ENCODE measurements at places on chromosomes 5 and 9.

DNA sequence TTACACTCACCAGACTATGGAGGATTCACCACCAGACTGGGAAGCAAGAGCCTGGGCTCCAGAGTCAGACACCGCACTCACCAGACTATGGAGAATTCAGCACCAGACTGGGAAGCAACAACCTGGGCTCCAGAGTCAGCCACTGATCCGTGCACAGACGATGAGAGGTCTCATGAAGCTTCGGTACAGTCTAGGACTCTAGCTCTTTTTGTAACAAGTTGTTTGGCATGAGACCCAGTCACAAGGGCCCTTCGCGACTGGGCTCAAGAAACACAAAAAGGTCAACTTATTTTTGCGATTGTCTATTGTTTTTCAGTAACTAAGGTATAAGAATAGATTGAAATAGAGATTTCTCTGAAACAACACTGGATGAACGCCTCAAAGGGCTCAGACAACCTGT lies 192.7 kb upstream of the ADAMTSL1 start:
- no peak for DNase-seq

DNA sequence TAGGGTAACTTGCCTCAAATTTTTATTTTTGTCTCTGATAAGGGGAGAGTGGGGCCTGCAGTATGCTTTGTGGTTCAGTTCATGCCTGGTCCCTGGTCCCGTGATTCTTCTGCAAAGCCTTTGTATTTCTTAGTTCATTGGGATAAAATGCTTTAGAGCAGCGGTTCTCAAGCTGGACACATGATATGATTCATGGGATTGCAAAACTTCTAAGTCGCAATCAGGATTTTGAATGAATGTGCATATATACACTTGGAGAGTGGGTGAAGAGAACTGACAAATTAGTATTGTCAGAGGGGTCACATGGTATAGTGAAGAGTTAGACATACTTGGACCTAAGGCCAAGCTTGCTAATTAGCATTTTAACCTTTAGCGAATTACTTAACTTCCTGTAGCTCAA lies 265.4 kb upstream of the KLF9 start:
- DNase-seq = no peak

DNA sequence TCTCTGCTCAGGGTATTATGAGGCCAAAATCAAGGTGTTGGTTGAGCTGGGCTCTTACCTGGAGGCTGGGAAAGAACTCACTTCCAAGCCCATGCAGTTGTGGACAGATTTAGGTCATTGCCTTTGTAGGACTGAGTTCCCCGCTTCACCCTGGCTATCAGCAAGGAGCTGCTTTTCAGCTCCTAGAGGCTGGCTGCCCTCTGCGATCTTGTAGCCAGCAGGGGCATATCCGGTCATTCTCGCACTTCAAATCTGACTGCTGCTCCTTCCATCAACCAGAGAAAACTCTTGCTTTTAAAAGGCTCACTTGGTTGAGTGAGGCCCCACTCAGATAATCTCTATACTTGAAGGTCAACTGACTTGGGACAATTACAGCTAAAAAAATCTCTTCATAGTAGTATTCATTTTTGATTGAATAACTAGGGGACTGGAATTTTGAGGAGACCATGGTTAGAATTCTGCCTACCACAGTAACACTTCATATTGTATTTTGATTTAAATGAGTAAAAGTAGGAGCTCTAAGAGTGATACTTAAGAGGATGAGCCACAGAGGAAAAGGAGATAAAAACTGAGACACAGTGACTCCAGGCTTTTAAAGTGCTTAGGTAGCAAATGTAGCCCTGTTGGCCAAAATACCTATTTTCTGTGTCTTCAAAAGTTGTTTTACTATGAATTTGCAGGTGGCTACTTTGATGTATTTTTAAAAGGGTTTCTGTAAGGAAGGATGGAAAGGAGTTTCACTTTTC lies 137.4 kb downstream of the CD180 start:
- no peak for DNase-seq

GRCh38 chr9:113164536-113165300 lies 13.9 kb downstream of the SLC31A2 start:
- no peak for DNase-seq

GRCh38 chr9:125049212-125050049 lies 93.9 kb downstream of the SCAI start:
- DNase-seq = no peak

GRCh38 chr5:86613455-86613854 lies 4.3 kb upstream of the COX7C start:
- no peak for DNase-seq

DNA sequence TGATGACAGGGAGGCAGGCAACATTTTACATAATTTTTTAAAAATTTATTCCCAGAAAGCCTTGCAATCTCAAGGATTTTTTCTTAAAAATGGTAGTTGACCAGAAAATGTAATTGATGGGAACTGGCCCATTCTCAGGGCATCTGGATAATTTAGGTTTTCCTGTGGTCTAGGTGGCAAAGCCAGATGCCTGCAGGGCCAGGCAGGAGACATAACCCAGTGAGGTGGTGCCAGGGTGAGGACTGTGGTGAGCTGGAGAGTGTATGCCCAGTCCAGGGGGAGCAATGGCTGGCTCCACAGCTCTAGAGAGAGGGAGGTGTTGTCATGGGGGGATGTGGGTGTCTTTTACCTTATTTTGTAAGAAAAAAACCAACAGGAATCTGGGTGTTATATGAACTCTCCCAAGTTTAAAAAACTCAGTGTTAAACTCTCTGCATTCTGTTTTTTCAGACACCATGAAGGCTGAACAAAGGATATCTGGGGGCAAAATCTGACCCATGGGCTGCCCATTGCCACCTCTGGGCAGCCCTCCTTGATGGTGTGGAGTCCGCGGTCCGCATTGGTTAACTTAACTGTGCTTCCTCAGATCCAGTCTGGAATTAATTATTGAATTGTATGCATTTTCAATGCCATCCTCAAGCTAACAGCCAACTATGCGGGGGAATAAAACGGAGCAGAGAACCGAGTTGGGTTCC lies 43.9 kb downstream of the BOD1 start:
- DNase-seq = no peak

- DNase-seq = no peak
Measured at GRCh38 chr5:91217859-91218258, 165.3 kb downstream of the ARRDC3 start.

Measured in NCI-H1436 treated with DMSO at 0.1 percent for 48 hours (cell line).